ENCODE measurements at places on chromosomes 7 and 10.

- DNase-seq: no peak
Measured at GRCh38 chr10:33335801-33336581, 1.5 kb upstream of the NRP1 start.

DNA sequence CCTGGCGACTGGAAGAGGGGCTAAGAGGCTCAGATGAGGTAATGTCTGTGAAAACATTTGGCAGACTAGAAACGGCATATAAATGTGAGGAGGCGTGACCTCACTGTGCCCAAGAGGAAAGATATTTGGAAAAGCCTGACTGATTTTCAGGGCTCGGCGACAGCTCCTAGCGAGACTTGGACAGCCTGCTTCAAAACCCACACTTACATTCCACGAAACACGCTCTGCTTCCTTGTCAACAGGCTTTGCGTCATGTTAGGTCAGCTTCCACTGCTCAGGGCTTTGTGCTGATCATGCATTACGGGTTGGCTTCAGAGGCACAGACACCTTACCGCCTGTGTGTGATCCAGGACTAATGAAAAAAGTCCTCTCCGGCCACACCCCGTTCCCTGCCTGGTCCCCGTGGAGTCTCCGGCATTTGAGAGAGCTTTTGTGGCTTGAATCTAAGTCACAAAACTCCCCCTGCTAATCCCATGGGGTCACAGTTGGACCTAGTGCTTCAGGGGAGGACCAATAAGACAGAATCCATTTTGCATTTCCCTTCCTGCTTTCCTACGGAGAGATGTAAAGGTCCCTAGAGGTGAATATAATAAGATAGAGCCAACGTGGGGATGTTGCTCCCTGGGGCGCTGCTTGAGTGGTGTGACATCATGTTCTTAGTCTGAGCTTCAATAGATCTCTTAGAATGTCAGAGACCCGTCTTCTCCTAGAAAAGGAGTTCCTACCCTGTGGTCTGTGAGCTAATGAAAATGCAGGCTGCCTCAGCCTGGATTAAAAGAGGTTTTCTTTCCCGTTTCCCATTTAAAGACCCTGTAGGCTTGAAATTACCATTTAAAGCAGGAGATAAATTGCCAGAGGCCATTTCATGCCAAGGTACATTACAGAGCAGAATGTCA is 25.5 kb downstream of the FGFBP3 start:
- DNase-seq: no peak

DNA sequence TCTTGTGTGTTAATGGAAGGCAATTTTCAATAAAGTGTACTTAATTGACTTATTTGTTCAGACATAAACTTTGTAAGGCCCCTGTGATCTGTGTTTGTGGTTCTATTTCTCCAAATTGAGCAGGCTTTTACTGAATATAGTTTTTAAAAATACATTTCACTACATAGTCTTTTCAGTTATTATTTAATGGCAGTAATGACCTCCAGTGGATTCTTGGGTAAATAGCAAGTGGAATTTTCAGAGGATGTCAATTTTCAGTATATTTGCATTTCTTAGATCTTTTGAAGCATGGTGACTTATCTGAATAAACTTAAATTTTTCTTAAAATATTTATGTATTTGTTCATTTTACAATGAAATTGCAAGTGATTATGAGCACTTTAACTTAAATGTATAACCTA is 203.1 kb upstream of the PCLO start:
- DNase-seq: no peak

DNA sequence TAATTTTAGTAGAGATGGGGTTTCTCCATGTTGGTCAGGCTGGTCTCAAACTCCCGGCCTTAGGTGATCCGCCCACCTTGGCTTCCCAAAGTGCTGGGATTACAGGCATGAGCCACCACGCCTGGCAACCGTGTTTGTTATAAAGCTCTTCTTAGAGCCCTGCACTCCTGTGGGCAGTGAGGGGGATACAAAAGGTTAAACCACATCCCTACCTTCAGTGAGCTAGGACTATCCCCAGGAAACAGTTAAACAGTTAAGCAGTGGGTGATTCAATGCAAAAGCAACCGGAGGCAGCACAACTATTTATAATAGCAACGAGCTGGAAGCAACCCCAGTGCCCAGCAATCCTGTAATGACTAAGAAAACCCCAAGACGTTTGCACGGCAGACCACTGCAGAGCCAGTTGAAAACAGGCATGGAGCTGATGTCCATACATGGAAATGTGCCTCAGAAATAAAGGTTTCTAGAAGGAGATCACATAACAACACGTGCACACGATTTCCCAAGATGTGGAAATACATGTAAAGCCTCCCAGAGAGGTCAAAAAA is 107.2 kb upstream of the LYZL2 start:
- DNase-seq: no peak

DNA sequence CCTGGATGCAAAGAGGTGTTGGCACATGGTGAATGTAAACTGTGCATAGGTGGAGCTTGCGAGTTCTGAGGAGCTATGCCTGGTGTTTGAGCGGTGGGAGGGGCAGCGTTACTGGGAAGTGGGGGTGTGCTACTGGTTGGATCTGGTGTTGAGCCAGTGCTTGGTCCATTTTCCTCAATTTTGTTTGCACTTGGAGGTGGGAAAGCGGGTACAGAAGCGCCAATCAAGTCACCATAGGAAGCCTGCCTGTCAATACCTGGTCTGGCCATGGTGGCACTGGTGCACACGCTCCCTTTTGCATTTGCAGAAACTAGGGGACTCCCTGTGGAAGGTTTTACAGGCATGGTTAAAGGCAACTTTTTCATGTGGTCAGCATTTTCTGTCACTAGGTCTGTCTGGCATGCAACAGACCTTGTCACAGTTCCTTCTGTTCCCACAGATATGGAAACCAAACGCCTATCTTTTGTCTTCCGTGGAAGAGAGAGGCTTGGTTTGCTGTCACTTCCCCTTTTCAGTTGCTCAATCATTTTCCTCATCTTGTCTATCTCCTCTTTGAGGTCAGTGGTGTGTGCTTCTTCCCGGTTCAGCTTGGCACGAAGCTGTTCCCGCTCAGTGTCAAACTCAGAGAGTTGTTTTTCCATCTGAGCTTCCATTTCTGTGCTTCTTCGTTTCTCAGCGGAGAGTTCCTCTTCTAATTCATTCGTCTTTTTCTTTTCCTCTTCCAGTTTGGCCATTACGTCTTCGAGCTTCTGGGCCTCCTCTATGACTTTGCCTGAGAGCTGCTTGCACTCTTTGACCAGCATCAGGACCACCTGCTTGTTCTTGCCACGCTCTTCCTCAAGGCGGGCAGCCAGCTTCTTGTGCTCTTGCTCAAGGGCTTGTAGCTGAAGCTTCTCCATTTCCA is 81.1 kb downstream of the CTTNBP2 start:
- DNase-seq: no peak

- DNase-seq: no peak
Measured at GRCh38 chr7:123485187-123485586, 49.2 kb downstream of the IQUB start.

DNA sequence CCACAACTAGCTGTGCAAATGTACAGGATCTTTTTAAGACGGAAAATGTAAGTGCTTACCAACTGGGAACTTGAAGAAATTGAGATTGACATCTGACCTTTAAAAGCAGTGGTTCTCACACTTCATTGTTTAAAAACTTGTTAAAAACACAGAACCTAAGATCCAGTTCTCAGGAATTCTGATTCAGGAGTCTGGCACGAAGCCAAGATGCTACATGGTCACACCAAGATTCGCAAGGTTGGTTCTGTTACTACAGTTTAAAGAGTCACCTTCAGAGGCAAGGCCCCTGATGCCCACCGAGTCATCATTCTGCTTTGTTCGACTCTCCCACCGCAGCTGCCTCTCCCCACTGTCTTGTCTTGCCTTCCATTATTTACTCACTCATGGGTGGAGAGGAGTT is 113.3 kb downstream of the GLI3 start:
- no peak for DNase-seq

- DNase-seq: no peak
Measured at GRCh38 chr7:10128748-10129147, 844.9 kb upstream of the PHF14 start.

- DNase-seq: peak; percentile 5
Measured at GRCh38 chr10:75111907-75112679, 637 bp downstream of the SAMD8 start.

DNA sequence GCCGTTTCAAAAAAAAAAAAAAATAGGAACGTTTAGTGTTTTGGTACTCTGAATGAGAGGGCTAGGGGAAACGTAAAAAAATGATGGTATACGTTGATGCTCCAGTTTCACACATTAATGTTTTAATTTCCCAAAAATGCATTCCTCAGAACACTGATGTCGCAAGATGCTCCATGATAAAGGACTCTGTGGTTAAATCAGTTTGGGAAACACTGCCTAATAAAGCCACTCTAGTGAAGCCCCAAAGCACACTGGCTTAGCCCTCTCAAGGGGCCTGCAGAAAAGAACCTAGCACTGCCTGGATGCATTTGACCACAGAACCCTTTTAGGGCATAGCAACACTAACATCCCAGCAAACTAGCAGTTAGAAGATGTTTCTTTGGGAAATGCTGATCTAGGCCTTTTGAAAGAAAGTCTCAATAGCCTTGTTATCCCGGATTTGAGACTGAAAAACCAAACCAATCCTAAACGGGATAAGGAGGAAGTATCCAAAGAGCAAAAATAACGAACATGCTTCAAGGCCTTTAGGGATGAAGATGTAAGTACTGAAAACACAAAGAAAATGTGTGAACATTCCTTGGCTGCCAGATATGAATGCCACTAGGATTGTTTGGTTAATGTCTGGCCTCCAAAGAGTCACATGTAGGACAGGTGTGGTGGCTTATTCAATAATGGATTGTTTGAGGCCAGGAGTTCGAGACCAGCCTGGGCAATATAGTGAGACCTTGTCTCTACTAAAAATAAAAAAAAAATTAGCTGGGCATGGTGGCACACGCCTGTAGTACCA is 11.0 kb downstream of the DLG5 start:
- no peak for DNase-seq

- no peak for DNase-seq
Measured at GRCh38 chr7:46939089-46939488, 642.8 kb downstream of the TNS3 start.

- no peak for DNase-seq
Measured at GRCh38 chr10:34413756-34414587, 401.1 kb downstream of the PARD3 start.

- no peak for DNase-seq
Measured at GRCh38 chr10:126927799-126928198, 22.6 kb downstream of the DOCK1 start.

- DNase-seq: no peak
Measured at GRCh38 chr7:131106681-131107336, 220.9 kb upstream of the MKLN1 start.

DNA sequence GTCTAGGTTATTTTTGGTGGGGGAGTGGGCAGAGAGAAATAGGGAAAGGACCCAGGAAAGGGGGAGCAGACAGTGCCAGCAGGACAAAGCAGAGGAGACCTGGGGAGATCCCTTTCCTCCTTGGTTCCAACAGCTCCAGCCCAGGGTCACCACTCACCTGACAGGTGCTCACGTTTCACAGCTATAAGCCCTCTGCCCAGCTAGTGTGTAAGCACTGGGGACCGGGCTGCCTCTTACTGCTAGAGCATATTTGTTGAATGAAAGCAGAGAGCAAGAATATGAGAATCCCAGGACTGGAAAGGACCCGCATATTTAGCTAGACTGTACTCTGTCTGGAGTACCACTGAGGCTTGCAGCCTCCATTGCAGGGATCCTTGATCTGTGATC is 6.7 kb downstream of the ZCCHC24 start:
- no peak for DNase-seq

GRCh38 chr10:119407254-119407777 is 135.2 kb downstream of the RGS10 start:
- DNase-seq: no peak

DNA sequence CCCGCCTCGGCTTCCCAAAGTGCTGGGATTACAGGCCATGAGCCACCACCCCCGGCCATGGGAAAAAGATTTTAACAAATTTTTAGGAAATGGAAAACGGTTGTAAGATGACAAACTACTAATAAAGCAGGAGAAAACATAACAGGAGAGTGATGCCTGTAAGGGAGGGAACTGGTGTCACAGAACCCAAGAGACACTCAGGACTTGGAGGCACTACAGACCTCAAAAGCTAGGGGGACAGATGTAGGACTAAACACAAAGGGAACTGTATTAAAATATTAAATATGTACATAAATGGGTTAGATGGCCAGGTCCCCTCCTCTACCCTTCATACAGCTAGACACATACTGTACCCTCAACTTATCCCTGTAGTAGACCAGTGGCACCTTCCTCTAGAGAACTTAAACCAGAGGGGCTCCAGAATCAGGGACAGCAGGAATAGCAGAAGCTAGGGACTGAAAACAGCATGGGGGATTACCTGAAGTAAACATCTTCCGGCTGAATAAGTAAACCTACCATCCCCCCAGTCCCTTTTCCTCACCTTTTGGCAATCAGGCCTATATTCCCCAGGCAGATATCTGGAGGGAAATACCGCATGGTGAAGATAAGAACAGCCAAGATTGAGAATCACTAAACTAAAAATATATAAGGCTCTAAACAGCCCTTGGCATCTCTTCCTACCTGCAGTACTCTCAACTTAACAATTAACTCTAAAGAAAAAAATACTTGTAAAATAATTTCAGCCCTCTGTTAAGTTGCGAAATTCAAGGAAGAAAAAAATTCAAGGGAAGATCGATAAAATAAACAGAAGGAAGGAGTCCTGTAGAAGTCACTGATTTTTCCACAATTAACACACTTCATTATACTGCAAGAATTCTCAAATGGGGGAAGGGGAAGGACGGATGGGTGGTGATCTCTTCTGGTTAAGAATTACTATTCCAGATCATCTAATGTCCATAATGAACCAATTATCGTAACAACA is 15.5 kb downstream of the TM9SF3 start:
- DNase-seq: no peak

- no peak for DNase-seq
Measured at GRCh38 chr7:47677664-47678063, 95.8 kb upstream of the TNS3 start.

DNA sequence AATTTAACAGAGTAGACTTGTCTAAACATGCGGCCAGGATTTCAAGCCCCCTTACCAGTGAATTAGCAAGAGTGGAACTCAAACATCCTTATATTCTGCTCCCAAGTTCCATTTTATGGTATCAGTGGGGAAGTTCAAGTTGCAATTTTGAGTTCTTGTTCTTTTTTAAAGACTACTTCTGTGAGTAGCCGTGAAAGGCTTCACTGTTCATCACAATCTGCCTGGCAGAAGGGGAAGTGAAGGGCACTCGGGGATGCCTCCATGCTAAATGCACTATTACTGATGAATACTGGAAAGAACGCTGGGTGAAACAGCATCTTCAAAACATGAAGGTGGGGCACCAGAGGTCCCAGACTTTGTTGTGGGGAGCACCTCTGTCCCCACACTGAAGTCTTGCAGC is 22.4 kb upstream of the FGL2 start:
- no peak for DNase-seq

DNA sequence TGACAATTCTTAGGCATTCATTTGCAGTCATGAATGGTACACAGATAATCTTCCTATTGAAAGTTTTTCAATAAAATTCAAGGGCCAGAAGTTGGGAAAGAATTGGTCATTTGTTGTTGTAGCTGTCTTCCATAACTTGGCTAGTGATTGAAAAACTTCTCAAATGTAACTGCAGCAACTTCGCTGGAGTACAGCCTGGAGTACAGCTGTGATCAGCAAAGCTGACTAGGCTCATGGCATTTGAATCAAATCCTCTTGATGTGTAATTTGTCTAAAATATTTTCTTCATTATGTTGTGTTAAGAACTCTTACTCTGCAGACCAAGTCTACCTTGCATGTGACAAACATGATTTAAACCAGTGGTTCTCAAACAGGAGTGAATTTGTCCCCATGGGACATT is 226.5 kb upstream of the STEAP1 start:
- DNase-seq: no peak

Data from stimulated activated CD8-positive, alpha-beta memory T cell treated with anti-CD3 and anti-CD28 coated beads, Interleukin-4, amount 100 ng/mL, for 1 hour (primary cell).